ENCODE measurements at places on chromosomes 3 and 15.

- DNase-seq, result no peak
Measured at GRCh38 chr15:63870043-63870394, 36.3 kb upstream of the HERC1 start.

- no peak for DNase-seq
Measured at GRCh38 chr3:177314897-177315296, 117.6 kb upstream of the TBL1XR1 start.

GRCh38 chr3:100437721-100438622, 36.6 kb downstream of the LNP1 start:
- DNase-seq, result no peak

DNA sequence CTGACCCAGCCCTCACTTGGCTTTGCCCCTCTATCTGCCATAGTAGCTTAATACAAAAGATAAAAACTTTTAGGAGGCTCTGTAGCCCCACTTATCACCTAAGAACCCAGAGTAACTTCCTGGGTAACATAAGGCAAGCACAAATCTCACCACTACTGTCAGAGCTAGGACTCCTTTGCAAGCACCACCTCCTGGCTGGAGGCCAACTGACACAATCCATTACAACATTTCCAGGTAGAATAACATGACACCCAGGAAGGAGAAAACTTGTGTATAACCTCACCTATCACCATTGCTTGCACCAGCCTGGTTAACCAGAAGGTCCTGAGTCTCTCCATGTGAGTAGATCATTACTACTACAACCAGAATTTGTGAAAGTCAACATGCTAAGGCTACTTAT, 230.0 kb downstream of the TUSC7 start:
- DNase-seq, result no peak

GRCh38 chr3:69343875-69344274, 42.0 kb downstream of the FRMD4B start:
- no peak for DNase-seq

- DNase-seq, result no peak
Measured at GRCh38 chr3:182533394-182533793, 259.9 kb upstream of the ATP11B start.

DNA sequence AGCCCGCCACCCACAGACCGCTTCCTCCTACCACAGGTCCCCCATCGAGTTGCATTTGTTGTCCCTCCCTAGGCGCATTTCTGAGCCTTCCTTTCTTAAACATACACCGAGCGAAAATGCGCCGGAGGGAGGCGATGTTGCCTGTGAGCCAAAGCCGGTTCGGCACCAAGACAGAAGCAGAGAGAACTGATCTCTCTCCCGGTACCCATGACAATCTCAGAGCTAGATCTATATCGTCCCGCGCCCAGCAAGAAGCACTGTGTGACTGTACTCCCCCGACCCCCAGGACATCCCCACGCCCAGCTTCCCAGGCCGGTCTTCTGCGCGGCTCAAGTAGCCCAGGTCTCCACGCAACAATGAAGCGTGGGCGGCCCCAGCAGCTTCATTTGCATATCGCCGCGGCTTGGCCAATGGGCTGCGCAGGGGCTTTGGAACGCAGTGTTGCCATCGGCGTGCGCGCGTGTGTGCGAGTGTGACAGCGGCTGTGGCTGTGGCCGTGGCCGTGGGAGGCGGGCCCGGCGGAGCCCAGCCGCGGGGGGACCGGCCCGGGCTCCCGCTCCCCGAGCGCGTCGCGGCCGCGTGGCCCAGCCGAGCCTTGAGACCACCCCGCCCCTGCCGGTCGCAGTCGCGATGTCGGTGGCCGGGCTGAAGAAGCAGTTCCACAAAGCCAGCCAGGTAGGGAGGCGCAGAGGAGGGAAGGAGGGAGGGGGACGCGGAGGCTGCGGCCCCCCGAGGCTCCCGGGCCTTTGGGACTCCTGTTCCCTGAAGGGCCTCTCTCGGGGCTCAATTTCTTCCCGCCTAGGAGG, at the start of gene SH3GL3:
Gene SH3GL3, plus strand, starts transcription at position 438 of the 806 bp plus-strand sequence. Its CDS starts 193 bp downstream, at position 631.
- DNase-seq, result peak; percentile 53

DNA sequence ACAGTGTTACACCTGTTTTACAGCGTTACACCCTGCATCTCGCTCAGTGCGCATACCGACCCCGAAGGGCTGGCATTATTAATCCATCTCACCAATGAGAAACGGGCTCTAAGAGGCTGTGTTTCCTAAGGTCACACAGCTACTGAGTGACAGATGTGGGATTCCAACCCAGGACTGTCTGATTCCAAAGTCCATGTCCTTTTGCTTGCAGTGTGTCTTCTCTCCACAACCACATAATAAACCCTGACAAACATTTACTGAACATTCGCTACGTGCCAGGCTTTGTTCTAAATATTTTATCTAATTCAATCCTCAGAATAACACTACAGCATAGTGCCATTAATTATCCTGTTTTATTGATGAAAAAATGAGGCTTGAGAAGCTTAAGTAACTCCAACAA, 79.1 kb downstream of the RAB11A start:
- no peak for DNase-seq

DNA sequence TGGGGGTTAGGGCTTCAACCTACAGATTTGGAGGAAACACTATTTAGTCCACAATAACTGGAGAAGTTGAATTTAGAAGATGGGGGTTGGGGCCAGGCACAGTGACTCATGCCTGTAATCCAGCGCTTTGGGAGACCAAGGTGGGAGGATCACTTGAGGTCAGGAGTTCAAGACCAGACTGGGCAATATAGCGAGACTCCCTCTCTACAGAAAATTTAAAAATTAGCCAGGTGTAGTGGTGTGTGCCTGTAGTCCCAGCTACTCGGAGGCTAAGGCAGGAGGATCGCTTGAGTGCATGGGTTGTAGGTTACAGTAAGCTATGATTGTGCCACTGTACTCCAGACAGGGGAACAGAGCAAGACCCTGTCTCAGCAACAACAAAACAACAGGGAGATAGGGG, 5.0 kb upstream of the DYNLT2B start:
- DNase-seq, result no peak

- DNase-seq, result no peak
Measured at GRCh38 chr3:85171976-85172375, 213.2 kb downstream of the CADM2 start.

DNA sequence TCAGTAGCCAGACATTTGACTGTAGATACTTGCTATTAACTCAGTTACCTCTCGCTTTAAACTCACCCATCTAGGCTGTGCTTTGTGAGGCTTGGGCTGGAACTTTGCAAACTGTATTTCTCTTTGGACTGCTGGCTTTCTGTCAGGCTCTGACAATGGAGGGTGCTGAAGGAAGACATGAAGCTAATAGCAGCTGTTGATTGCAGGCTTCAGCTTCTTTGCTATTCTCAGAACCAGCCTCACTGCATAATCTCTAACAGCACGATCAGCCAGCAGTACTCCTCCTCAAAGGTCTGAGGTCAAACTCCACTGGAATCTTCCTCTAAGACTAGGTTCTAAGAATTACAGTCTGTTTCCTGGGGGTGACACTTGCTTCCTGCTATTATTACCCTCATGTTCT, 295.6 kb downstream of the ZBBX start:
- DNase-seq, result no peak

DNA sequence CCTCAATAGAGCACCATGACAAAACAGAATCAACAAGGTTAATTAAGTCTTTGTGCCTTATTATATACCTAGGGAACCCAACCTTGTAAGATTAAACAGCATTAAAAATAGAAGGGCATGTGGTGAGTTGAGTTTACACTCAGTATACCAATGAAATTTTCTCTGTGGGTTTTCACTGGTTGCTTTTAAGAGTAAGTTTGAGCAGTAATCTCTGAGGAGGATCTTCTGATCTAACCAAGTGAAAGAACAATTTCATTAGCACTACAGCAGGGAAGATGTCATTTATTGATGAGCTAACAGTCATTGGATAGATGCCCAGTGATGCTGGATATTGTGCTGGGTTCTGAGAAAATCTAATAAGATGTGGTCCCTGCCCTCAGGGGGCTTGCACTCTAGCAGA, 26.9 kb upstream of the AKAP13 start:
- no peak for DNase-seq

DNA sequence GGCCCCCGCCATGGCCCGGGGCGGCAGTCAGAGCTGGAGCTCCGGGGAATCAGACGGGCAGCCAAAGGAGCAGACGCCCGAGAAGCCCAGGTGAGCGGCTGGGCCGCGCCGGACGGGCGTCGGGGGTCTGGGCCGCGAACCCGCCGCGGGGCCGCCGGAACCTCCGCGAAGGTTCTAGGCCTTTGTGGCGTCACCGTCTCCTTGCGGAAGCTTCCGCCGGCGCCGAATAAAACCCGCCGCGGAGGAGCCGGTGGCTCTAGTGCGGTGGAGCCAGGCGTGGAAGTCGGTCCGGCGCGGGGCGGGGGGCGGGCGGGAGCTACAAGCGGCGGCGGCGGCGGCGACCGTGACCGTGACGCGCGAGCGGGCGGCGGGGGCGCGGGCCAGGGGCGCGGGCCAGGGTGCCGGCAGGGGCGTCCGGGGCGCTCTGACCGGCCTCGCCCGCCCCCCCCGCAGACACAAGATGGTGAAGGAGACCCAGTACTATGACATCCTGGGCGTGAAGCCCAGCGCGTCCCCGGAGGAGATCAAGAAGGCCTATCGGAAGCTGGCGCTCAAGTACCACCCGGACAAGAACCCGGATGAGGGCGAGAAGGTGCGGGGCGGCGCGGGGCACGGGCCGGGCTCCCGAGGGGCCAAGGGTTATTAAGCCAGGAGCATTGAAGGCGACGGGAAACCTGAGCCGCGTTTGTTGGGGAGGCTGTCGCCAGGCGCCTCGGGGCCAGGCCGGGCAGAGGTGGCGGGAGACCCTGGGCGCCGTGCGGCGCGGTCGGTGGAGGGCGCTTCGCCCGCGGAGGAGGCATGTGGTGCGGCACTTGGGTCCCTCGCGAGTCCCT, at the start of gene DNAJA4:
Gene DNAJA4, plus strand, starts transcription at position 259 of the 833 bp plus-strand sequence. Its CDS starts 202 bp downstream, at position 461.
- DNase-seq, result peak; percentile 50

GRCh38 chr3:15215996-15216395, 9.9 kb downstream of the CAPN7 start:
- no peak for DNase-seq

- no peak for DNase-seq
Measured at GRCh38 chr15:63476229-63476632, 28.2 kb upstream of the USP3 start.

DNA sequence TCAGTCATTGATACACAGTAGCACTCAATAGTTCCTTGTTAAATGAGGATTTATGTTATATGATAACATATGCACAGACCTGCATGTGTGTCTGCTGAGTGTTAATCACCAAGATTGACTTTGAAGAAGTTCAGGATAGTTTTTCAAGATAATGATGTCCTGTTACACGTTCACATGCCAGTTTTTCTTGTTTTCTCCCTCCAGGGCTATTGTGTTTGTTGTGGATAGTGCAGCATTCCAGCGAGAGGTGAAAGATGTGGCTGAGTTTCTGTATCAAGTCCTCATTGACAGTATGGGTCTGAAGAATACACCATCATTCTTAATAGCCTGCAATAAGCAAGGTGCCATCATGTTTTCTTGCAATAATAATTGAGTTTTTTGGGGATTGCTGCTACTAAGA, 9.8 kb downstream of the SRPRB start:
- DNase-seq, result no peak

- DNase-seq, result no peak
Measured at GRCh38 chr3:167304077-167304476, 76.0 kb downstream of the ZBBX start.

DNA sequence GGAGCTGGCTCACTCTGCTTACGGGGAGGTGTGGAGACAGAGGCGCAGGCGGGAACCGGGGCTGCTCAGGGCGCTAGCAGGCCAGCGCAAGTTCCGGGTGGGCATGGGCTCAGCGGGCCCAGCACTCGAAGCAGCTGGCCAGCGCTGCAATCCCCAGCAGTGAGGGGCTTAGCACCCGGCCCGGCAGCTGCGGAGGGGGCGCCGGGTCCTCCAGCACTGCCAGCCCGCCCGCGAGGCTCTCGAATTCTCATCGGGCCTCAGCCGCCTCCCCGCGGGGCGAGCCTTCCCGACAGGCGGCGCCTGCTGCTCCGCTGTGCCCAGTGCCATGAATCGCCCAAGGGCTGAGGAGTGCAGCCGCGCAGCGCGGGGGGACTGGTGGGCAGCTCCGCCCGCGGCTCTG, 78.6 kb upstream of the MITF start:
- DNase-seq, result no peak

DNA sequence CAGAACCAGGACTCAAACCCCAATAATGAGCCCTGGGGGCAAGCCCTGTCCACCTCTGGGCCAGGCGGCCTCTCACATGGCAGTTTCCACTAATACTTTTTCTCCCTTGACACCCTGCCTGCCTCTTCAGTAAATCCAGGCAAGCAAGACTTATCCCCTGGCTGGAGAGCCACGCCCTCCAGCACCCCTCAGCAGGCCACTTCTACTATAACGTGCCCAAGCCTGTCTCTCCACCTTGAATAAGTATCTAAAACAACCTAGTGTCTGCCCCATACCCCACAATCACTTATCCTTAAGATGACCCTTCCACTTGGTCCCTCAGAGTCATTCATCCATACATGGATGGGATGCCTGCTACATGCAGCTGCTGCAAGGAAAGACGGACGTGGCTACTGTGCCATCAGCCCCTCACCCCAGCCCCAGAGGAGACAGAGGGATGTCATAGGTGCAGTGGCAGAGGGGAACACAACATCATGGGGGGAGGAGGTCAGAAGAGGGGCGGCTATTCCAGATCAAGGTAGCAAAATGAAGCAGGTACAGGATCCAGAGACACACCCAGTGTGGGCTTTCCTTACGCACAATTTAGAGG, 63.4 kb downstream of the LRIG1 start:
- DNase-seq, result no peak

DNA sequence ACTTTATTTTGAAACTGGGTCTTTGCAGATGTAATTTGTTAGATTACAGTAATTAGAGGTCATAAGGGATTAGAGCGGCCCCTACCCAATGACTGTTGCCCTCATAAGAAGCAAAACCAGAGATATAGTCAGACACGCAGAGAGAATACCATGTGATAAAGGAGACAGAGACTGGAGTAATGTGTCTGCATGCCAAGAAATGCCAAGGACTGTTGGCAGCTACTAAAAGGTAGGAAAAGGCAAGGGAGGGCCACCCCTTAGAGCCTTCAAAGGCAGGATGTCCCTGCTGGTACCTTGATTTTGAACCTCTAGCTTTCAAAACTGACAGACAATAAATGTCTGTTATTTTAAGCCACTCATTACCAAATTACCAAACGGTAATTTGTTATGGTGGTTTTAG, 548.2 kb downstream of the FHIT start:
- DNase-seq, result no peak

- DNase-seq, result no peak
Measured at GRCh38 chr3:141476033-141476432, 10.8 kb upstream of the RASA2 start.
